Activated CD8-positive, alpha-beta memory T cell treated with anti-CD3 and anti-CD28 coated beads, Interleukin-2, amount 10 ng/mL, durations not matched to agents 7 days and 5 days (primary cell): ENCODE measurements at places on chromosomes 3 and 15. TPM values are rescaled to one million over a fixed set of nuclear protein-coding genes. Genes with fewer than 3 reads are reported as not detected.
A peak's percentile ranks its signal among the peaks of the same experiment; 100 is the strongest.

Gene OR5K2
- not detected for total RNA-seq

Gene FETUB
- total RNA-seq: not detected

Gene GOLGA8T
- total RNA-seq: 0.47 TPM

Gene PSTPIP1
- total RNA-seq: 157 TPM

GRCh38 chr3:152997526-152997925 lies 162.6 kb downstream of the P2RY1 start:
- H3K27me3 ChIP-seq: peaks cover 4% of the 10 kb centered on the region
- no peaks in the 10 kb centered on the region for H3K4me1 ChIP-seq
- no peaks in the 10 kb centered on the region for H3K36me3 ChIP-seq
- no peak overlapping the region for H3K27ac ChIP-seq

Gene LMCD1
- total RNA-seq: 2.3 TPM

Gene ECE2
- not detected for total RNA-seq

GRCh38 chr15:80932513-80932815 lies 57.2 kb downstream of the MESD start:
- H3K27me3 ChIP-seq: no peaks in the 10 kb centered on the region
- H3K4me3 ChIP-seq: no peak overlapping the region
- no peak overlapping the region for H3K27ac ChIP-seq
- H3K36me3 ChIP-seq: no peaks in the 10 kb centered on the region
- H3K4me1 ChIP-seq: peaks cover 8% of the 10 kb centered on the region

Gene HTR3E
- not detected for total RNA-seq

- no peak overlapping the region for H3K4me3 ChIP-seq
- DNase-seq: no peak
- H3K27ac ChIP-seq: no peak overlapping the region
- peaks cover 54% of the 10 kb centered on the region for H3K4me1 ChIP-seq
- peaks cover 21% of the 10 kb centered on the region for H3K27me3 ChIP-seq
These were observed 67.9 kb upstream of the HEG1 start for GRCh38 chr3:125123451-125124305.

DNA sequence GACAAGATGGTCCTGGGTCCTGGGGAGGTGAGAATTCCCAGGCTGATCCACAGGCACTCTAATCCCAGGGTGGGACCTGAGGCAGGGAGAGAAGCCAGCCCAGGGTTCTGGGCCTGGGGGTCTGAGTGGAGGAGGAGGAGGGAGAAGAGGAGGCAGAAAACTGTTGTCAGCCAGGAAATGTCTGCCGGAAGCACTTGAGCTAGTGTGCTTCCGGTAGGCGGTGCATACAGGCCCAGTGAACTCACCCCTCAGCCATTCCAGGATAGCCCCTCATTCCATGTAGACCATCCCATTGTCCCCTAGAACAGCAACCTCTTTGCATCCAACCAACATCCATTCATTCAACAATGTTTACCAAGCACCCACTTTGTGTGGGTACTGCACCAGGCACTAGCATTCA lies 47.9 kb upstream of the LCTL start:
- no peak overlapping the region for H3K4me3 ChIP-seq
- H3K27me3 ChIP-seq: no peaks in the 10 kb centered on the region
- DNase-seq: no peak
- no peaks in the 10 kb centered on the region for H3K36me3 ChIP-seq
- peak overlapping the region; percentile 75 for H3K27ac ChIP-seq
- peaks cover 9% of the 10 kb centered on the region for H3K4me1 ChIP-seq

DNA sequence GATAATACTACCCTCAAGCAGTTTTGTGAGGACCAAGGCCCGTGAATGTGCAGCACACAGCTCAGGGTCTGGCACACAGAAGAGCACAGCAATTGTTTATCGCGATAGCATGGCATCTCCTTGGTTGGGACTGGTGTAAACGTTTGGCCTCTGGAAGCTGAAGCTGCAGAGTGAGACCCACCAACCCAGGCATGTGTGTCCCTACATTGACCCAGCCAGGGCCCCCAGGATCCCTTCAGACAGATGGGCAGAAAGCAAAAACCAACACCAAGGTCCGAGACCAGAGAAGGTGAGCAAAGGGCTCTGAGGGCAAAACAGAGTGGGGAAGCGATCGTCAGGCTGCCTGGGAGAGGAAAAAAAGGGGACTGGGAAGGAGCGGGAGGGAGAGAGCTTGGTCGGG lies 12.6 kb upstream of the PSTPIP1 start:
- H3K27ac ChIP-seq: peak overlapping the region; percentile 61
- no peak overlapping the region for H3K4me3 ChIP-seq
- DNase-seq: no peak
- no peaks in the 10 kb centered on the region for H3K27me3 ChIP-seq
- peaks cover 10% of the 10 kb centered on the region for H3K36me3 ChIP-seq

- no peaks in the 10 kb centered on the region for H3K27me3 ChIP-seq
- H3K36me3 ChIP-seq: no peaks in the 10 kb centered on the region
- no peak overlapping the region for H3K4me3 ChIP-seq
- no peak overlapping the region for H3K27ac ChIP-seq
- no peak for DNase-seq
These were observed 482.8 kb upstream of the NAALADL2 start for GRCh38 chr3:174376346-174376745.

Gene FBXL22
- 0.56 TPM for total RNA-seq

- no peak overlapping the region for H3K27ac ChIP-seq
- no peak for DNase-seq
- peaks cover 43% of the 10 kb centered on the region for H3K36me3 ChIP-seq
- no peak overlapping the region for H3K4me3 ChIP-seq
- no peaks in the 10 kb centered on the region for H3K27me3 ChIP-seq
These were observed 16.3 kb downstream of the VPS39 start for GRCh38 chr15:42191610-42192346.

Gene UROC1
- total RNA-seq: not detected

Gene PGBD4
- 5.2 TPM for total RNA-seq

GRCh38 chr3:197224034-197224444 lies 74.4 kb downstream of the DLG1 start:
- peaks cover 11% of the 10 kb centered on the region for H3K4me1 ChIP-seq
- no peak overlapping the region for H3K27ac ChIP-seq
- DNase-seq: no peak
- H3K36me3 ChIP-seq: peaks cover 2% of the 10 kb centered on the region
- H3K27me3 ChIP-seq: no peaks in the 10 kb centered on the region

DNA sequence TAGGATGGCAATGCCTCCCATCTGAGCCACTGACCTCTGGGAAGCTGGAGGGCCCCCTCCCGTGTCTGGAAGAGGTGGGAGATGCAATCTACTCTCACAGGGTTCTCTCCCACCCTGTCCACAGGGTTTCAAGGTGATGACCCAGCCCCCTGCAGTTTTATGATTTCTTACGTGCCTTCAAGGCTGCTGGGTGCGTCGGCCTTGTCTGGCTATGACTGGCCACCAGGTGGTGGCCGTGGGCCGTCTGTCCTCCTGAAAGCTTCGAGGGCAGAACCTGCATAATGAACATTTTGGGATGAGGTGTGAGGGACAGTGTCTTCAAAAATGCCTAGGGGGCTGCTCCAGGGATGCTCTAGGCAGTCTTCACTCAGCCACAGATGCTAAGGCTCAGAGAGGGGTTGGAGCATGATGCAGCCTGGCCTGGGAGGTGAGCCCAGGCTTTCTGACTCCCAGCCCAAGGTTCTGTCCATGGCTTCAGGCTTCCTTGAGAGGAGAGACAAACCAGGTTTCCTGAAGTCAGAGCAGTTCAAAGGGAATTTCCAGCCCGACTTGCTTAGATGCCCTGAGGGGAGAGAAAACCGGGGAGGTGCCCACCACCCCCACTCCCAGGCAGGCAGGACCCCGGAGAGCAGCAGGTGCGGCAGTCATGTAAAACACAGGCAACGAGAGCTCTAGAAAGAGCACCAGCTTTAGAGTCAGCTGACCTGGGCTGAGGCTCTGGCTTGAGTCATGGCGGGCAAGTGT lies 18.7 kb downstream of the ISG20 start:
- no peak overlapping the region for H3K4me3 ChIP-seq
- H3K36me3 ChIP-seq: peaks cover 19% of the 10 kb centered on the region
- H3K27ac ChIP-seq: no peak overlapping the region
- peaks cover 7% of the 10 kb centered on the region for H3K4me1 ChIP-seq
- DNase-seq: peak; percentile 40

GRCh38 chr3:174957551-174958001 lies 98.4 kb downstream of the NAALADL2 start:
- no peak for DNase-seq
- no peaks in the 10 kb centered on the region for H3K4me1 ChIP-seq
- H3K27me3 ChIP-seq: no peaks in the 10 kb centered on the region
- no peaks in the 10 kb centered on the region for H3K36me3 ChIP-seq
- H3K4me3 ChIP-seq: no peak overlapping the region

Gene STRIT1
- not detected for total RNA-seq

Gene NSUN3
- total RNA-seq: 15.3 TPM

DNA sequence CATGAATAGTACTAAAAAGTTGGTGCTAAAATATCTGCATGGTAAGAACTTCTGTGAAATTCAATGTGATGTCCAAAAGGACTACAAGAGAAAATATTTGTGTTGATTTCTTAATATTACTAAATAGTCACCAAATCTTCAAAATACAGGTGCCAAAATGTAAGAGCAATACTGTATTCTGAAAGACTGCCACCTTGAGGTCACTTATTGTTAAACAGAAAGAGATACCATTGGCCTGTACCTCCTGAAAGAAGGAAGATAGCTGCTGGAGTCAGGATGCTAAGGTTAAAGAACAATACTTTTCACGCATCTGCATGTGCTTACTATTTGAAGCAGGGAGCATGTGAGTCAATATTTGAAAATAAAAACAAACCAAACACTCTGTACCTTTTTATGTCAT lies 72.0 kb upstream of the LSAMP start:
- DNase-seq: no peak
- no peaks in the 10 kb centered on the region for H3K36me3 ChIP-seq

Gene HMG20A
- total RNA-seq: 46.3 TPM
